ENCODE measurements at places on chromosomes 4 and X.

GRCh38 chr4:21726255-21726815 is 222.2 kb downstream of the KCNIP4 start:
- DNase-seq = no peak

- DNase-seq = no peak
These were observed 50.0 kb downstream of the IGSF1 start for GRCh38 chrX:131239057-131239456.

- no peak for DNase-seq
These were observed 365.0 kb downstream of the PPP3CA start for GRCh38 chr4:100982345-100982744.

DNA sequence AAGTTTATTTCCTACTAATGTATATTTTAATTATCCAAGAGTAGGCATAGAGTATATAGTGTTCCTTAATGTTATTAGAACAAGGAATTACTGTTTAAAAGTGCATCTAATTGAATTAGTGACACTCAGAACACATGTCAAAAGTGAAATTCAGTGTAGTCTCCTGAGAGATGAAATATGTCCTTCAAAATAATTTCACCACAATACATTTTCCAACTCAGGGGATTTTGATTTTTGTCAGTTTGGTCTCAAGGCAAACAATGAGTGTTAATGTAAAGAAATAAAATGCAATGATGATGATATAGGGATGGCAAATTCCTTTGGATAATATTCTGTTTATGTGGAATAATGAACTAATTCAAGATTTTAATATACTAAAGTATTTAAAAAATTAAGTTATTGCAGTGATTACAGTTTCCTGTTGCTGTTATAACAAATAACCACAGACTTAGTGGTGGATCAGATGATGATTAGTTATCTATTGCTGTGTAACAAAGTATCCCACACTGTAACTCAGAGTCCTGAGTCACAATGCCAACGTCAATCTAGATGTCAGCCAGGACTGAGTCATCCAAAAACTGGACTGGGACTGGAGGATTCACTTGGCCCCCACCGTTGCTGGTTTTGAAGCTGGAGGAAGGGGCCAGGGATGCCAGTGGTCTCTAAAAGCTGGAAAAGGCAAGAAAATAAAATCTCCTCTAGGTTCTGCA is 148.0 kb upstream of the SLC7A11 start:
- DNase-seq = no peak

DNA sequence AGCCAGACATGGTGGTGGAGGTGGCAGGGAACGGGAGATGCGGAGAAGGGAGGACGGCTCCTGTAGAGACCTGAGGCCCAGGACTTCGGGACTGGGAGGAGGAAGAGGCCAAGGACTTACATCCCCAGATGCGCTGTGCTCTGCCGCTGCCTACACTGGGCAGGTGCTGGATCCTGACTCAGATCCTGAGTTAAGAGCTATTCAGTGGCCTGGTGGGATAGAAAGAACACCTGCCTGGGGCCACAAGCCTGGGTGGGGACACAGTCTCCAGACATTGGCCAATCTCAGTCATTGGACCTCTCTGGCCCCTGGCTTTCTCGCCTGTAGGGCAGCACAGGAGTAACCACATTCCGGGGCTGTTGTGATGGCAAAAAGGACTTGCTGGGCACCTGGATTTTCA is 10.9 kb upstream of the MSX1 start:
- no peak for DNase-seq

DNA sequence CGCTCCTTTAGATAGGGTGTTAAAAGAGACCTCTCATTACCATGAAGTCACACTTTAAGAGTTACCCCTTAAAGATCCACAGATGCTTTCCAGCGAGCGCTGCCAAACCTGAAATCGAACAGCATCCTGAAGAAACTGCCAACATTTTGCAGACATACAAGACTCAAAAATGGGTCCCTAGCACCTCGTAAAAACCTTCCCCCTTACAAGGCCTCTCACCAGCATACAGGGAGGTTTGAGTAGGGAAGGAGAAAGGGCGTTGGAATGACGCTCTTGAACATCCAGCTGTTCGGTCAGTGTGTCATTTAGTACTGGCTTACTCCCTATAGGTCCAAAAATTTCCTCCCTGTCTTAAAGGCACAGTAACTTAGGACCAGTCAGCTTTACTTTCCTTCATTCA is 45.3 kb upstream of the PGRMC1 start:
- no peak for DNase-seq

DNA sequence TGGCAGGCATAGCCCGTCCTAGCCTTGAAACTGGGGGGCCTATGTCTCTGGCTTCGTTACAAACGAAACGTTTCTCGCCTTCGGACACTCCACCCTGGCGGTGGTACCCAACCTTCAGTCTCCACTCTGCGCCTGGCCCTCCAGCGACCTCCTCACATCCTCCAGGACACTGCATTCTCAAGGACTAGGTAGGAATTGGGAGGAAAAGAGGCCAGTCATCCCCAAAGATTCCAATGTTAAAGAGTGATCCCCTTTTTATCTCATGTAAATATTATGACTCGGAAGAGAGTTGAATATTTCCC is 2.1 kb upstream of the NKX6-1 start:
- no peak for DNase-seq

GRCh38 chr4:46979283-46979682 is 14.1 kb downstream of the GABRA4 start:
- DNase-seq = no peak

- DNase-seq = peak; percentile 40
These were observed 38.6 kb downstream of the MTMR1 start for GRCh38 chrX:150731795-150732194.

DNA sequence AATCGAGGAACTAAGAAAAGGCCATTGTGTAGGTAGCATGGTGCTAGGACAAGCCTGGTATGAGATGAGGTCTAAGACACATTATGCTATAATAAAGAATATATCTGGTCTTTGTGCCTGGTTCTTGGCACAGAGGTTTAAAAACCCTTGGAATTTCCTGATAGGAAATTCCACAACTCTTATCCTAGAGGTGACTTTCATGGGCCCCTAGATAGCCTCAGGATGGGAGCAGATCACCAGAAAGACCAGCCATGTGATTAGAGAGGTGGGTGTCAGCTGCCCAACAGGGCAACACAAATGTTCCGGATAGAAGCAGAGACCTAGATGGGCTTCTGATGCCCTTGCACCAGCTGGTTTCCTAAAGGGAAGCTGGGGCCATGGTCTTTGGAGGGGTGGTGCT is 107.2 kb downstream of the SCD5 start:
- no peak for DNase-seq

DNA sequence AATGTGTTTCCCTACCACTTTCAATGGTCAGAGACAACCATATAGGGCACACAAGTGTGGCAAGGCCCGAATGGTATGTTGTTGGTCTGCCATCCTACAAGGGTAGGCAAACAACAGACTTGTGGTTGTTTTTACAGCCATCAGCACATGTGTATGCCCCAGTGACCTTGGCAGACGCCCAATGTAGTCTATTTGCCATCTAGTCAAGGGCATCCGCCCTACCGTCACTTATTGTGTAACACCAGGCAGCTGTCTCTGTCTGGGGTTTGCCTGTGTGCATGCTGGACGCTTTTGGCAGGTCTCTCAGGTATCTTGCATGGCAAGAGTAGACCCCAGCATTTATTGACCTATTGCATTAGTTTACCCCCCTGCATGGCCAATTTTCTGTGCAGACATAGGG is 1145.5 kb upstream of the POU3F4 start:
- DNase-seq = no peak

- no peak for DNase-seq
These were observed 558.5 kb upstream of the DIAPH2 start for GRCh38 chrX:96126182-96126581.

DNA sequence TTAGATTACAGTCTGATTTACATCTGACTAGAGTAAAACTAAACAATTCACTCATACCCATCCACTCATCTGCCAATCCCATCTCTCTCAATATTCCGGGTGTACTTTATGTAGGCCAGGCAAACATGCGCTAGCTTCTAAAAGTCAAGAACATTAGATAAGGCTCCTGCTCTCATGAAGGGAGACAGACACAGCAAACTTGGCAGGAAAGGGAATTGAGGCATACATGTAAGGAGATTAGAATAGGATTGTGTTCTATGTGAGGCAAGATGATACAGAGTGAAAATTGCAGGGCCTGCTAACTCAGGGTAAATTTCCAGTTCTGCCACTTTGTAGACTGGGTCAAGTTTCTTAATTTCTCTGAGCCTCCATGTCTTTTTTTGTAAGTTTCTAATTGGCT is 135.8 kb downstream of the CDS1 start:
- no peak for DNase-seq

DNA sequence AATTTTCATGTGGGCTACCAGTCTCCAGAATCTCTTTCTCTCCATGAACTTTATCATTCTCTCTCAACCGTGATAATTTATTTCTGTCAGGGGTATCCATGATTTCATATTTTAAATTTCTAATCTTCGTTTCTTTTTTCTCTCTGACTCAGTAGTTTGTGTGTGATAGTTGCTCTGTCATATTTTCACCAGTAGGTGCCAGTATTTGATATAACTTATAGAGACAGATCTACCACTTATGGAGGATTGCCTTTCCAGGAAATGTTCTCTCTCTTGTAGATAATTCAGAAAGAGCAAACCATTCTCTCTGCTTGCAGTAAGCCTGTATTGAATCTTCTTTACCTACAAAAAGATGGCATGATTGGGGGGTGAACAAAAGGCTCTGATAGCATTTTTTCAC is 79.3 kb upstream of the DYNLT3 start:
- DNase-seq = no peak

- no peak for DNase-seq
These were observed 2.5 kb upstream of the BRWD3 start for GRCh38 chrX:80812176-80812575.

- no peak for DNase-seq
These were observed 22.8 kb upstream of the CENPVL3 start for GRCh38 chrX:51641421-51642021.

DNA sequence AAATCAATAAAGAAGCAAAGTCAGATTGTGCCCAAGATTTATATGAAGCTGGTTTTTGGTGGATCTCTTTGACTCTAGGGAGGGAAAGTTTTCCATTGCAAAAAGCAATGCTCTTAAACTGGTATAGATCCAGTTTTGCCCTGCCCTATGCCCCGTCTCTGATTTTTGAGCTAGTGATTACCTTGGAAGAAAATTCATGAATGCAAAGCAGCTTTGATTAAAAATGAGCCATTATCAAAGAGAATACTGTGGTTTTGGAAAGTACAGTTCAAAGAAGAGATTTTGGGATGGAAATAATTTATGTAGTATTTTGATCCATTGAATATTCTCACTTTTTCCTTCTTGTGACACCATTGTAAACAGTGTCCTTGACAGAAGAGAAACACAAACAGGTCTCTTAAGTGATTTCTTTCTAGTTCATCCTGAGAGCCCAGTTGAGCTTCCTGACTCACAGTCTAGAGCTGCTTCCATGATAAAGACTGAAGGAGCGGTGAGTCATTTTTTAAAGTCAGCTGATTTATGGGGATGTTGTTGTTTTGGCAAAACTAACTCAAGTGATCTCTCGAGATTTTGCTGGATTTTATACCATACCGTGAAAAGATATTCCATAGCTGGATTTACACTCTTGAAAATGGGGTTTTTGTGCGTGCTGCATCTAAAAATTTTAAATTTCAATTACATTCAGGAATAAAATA is 76.7 kb downstream of the AFF1 start:
- DNase-seq = no peak

DNA sequence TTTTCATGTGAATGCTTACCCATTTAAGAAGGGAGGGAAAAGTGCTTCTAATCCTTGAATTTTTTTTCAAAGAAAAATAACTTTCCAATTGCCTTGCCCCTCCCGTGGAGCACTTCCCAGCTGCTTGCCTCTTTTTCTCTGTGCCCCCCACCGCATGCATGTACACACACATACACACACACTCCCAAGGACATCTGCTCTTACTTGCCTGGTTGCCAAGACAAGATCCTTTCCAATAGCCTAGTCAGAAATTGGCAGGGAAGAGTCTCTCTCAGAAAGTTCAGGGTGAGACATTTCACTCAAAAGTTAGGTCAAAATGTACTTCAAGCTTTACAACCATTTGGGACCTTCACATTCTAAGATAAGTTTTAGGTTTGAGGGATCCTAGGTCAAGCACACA is 10.9 kb downstream of the HHIP start:
- DNase-seq = no peak

DNA sequence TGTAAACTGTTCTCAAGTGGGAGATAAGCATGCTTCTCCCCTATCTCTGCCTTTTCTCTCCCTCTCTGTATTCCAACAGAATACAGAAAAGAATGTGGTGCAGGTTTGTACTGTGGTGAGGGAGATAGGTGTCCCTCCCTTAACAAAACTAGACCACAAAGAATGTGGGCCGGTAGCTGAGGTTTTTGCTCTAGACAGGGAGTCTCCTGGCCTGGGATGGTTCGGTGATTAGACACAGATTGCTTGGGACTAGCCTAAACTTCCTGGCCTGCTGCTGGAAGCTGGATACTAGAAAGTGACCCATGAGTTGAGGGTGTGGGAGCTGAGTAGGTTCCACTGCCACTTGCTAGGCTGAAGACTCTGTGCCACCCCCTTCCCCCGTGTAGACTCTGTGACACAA is 143.0 kb downstream of the CXXC4 start:
- no peak for DNase-seq

DNA sequence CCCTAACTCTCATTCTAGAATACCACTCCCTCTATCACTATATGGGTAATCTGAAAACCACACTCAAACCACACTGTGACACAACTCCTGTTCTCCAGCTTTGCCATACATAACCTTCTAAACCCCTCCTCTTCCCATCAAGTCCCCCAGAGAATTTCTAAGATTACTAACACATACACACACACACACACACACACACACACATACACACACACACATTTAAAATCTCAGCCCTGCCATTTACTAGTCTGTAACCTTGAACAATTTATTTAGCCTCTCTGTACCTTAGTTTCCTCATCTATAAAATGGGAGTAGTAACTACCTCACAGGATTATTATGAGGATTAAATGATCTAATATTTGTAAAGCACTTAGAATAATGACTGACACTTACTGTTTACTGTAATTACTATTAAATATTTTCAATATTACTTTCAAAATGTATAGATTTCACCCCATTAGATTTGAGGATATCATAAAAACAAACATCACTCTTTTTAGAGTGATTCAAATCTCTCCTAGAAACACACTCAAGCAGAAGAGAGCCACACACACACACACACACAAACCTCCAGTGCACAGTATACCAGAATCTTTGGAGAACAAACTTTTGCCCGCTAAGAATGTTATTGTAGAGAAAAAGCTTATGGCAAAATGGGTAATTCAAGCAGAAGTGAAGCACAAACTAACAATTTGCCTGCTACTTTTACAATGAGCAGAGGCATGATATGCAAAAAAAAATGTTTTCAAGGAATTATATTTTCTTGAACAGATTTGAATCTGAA is 3.8 kb downstream of the ANKRD50 start:
- DNase-seq = no peak

- DNase-seq = no peak
These were observed 315.8 kb downstream of the STIM2 start for GRCh38 chr4:27176400-27176799.

GRCh38 chr4:128835498-128836222 is 26.2 kb downstream of the JADE1 start:
- no peak for DNase-seq

GRCh38 chrX:71632923-71633657 is 14.8 kb upstream of the CXCR3 start:
- DNase-seq = no peak
